Subcutaneous adipose tissue (tissue), 4 donors: ENCODE measurements at places on chromosomes 12 and 14. TPM values are rescaled to one million over a fixed set of nuclear protein-coding genes. Genes with fewer than 3 reads are reported as not detected.

The OR10AD1 gene
- not detected for total RNA-seq

The ALX1 gene
- not detected for total RNA-seq

The IFT43 gene
- total RNA-seq: 27.3 TPM

The TAS2R7 gene
- not detected for total RNA-seq

The INHBE gene
- total RNA-seq: not detected

The ITGB7 gene
- 8.1 TPM for total RNA-seq

The FOXG1 gene
- total RNA-seq: not detected
